Activated T-helper 9 cell treated with anti-CD3 and anti-CD28 coated beads, Interleukin-2, amount 50 U/mL, for 16 hours (primary cell): ENCODE measurements at places on chromosomes 16 and 17.

- no peak for DNase-seq
Observed at GRCh38 chr16:31472709-31473203, 804 bp downstream of the TGFB1I1 start.

DNA sequence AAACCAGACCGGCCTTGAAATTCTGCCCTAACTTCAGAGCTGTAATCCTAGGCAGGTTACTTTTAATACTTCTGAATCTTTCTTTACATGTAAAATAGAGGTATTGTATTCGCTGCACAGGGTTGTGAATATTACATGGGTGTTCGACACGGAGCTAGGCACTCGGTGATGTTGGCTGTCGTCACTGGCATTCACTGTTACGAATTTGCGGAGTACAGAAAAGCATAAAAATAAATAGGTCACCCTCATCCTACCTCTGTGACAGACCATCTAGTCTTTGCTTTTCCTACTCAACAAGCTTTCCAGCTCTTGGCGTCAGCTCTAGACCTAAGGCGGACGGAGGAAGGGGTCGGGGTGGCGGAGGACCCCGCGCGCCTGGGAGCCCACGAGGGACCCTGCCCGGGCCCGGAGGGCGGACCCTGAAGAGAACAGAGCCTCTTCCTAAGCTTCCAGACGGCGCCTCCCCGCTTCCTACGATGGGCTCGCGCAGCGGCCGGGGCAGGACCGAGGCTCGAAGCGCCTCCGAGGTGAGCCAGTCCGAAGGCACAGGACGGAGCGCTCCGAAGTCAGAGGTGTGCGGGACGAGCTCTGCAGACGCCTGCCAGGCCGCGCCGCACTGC lies 879 bp upstream of the SPG7 start:
- no peak for DNase-seq

DNA sequence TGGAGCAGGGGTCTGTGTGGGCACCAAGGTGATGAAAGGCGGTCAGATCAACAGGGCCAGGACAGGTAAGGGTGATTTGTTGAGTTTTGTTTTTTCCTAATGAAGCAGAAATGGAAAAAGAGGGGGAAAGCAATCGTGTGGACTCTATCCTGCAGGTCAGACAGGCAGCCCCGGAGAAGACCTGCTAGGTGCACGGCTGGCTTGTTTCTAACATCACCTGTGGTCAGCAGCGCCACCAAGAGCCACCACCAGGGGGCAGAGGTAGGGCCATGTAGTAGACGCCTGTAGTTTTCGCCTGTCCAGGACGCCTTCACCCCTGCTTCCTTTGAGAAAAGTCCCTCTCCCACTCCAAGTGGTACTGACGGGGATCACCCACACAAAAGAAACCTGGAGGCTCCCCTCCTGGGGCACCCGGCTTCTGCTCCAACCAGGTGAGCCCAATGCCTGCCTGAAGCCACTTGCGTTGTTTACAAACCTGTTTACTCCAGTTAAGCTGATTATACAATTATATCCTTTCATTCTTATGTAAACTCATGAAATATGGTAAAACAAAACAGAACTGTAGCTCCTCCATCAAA lies 54.2 kb upstream of the SEC14L1 start:
- DNase-seq: peak; percentile 73

DNA sequence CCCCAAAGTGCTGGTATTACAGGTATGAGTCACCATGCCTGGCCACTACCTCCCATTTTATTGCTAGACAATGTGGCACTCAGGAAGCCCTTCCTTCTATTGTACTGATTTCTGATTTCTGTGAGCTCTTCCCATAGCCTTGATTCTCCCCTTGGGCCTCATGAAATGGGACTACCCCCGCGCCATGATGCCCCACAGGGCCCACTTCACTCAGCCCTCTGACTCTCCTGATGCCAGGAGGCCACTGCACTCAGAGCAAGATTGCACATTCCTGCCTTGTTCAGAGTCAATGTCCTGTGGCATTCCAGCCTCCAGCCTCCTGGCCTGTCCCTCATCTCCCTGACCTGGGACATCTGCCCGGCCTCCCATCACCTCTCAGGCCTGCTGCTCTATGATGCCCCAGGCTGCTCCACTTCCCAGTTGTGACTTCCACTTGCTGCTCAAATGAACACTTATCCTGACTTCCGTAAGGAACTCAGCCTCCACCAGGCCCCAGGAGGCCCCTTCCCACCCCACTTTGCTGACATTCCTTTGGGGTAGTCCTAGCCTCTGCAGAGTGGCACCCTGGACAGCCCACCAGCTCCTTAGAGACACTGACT lies 66.6 kb upstream of the KSR1 start:
- no peak for DNase-seq

DNA sequence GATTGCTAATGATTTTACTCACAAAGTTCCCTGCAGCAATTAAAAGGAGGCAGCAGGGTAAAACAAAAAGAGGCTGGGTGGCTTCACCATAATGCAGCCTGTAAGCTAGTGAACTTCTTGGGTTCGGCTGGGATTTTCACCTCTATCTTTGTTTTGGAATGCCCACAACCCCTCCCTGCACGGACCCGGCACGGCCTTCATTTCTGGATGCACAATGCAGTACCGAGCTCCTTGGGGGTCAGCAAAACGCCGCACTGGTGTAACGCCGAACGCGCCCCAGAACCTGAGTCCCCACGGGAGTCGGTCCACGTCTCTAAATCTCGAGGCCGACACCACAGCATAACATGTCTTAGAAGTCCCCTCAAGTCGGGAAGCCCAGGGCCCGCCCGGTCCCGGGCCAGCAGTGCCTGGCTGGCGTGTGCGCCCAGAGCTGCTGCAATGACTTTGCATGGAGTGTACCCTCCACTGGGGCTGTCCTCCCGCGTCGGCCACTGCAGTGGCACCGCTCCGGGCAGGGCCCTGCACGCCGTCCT lies 759 bp downstream of the UBE2O start:
- DNase-seq: no peak

GRCh38 chr17:35568561-35568960 lies 7.9 kb upstream of the SLFN14 start:
- DNase-seq: peak; percentile 29
